NCI-H1105 (cell line): ENCODE measurements at places on chromosomes 1 and 21.
A peak's percentile ranks its signal among the peaks of the same experiment; 100 is the strongest.

- peak; percentile 2 for DNase-seq
Observed at GRCh38 chr1:165696625-165697100, 1.7 kb downstream of the ALDH9A1 start.

- DNase-seq = no peak
Observed at GRCh38 chr1:54475946-54476516, 69.8 kb upstream of the SSBP3 start.

GRCh38 chr1:155912056-155912536 lies 947 bp upstream of the RIT1 start:
- DNase-seq = no peak

DNA sequence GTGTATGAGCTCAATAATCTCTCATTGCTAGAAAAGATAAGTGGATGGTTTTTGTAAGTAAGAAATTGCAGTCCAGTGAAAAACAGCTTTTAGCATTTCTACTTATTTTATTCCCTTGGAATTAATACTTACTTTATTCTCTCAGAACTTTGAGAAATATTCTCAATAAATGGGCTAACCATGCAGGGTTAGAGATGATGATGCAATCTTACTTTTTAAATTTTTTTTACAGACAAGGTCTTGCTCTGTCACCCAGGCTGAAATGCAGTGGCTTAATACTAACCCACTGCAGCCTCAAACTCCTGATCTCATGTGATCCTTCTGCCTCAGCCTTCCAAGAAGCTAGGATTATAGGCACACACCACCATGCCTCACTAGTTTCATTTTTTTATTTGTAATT lies 440.8 kb upstream of the ZP4 start:
- no peak for DNase-seq

GRCh38 chr1:80657044-80657643 lies 1143.6 kb upstream of the ADGRL2 start:
- no peak for DNase-seq

DNA sequence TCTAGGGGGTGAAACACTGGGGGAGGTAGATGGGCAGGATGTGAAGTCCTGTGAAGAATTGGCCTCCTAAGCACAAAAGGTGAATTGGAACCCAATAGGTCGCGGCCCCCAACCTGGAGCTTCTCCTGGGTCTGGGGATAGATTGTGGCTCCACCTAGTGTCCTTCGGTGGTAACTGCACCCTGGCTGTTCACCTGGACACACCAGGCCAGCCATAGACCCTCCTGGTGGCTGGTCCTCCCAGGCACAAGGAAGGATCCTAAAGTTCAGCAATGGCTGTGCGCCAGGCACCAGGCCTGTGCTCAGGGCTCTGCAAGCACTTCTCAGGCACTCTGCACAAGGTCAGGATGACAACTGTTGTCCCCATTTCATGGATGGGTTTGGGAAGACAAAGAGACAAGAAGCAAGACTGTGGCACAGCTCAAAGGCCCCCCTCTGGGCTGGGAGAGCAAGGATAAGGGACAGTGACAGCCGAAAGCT lies 13.5 kb downstream of the ESPN start:
- peak; percentile 70 for DNase-seq

- DNase-seq = no peak
Observed at GRCh38 chr1:25786887-25787759, 12.9 kb upstream of the SELENON start.

- no peak for DNase-seq
Observed at GRCh38 chr1:51463561-51463960, 55.5 kb downstream of the EPS15 start.

- DNase-seq = no peak
Observed at GRCh38 chr21:26849428-26850115, 4.4 kb upstream of the ADAMTS1 start.

DNA sequence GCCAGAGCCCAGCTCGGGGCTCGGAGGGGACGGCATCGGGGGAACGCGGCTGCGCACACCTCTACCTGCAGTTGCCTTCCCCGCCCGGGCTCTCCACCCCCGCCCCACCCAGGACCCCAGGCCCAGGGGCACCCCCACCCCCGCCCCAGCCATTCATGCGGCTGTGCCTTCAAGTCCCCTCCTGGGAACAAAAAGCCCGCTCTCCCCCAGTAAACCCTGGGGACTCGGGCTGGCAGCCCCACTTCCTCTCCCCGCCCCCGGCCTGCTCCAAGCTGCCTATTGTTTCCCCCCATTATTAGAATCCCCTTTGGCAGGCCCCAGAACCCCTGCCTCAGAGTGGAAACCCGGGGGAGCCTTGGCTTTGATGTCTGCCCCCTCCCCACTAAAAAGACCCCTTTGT lies 18.0 kb downstream of the MEGF6 start:
- no peak for DNase-seq
